Non-pigmented ciliary epithelial cell (primary cell): ENCODE measurements at places on chromosomes 11 and 22.

DNA sequence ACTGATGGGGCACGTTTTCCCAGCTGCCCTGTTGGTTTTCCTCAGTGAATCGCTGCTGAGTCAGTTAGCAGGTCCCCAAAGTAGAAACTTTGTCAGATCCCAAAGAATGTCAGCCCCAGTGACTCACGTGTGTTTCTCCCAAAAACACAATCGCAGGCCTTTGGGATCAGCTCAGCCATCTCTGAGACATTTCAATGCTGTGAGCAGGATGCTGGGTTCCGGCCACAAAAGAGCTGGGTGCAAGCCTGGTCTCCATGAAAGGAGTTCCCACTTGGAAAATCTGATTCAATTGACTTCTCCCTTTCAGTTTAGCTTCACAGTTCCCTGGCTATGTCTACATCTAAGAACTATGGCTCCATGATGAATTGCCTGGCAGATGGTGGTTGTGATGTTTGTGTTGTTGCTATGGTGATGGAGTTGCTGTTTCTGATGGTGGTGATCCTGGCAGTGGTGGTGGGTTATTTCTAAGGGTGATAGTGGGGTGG, 28.0 kb downstream of the MYEOV start:
- peak; percentile 73 for DNase-seq

GRCh38 chr22:39419096-39419495, 19.5 kb downstream of the TAB1 start:
- no peak for DNase-seq

- DNase-seq = no peak
Observed at GRCh38 chr22:46472722-46473016, 64.8 kb downstream of the CELSR1 start.

- DNase-seq = no peak
Observed at GRCh38 chr22:39839204-39839603, 54.4 kb downstream of the ENTHD1 start.

GRCh38 chr11:122692444-122692843, 36.9 kb downstream of the UBASH3B start:
- no peak for DNase-seq

GRCh38 chr11:39917256-39917655, 1542.2 kb downstream of the LRRC4C start:
- DNase-seq = no peak

- DNase-seq = peak; percentile 91
Observed at GRCh38 chr22:45804986-45805325, 133.3 kb downstream of the ATXN10 start.

DNA sequence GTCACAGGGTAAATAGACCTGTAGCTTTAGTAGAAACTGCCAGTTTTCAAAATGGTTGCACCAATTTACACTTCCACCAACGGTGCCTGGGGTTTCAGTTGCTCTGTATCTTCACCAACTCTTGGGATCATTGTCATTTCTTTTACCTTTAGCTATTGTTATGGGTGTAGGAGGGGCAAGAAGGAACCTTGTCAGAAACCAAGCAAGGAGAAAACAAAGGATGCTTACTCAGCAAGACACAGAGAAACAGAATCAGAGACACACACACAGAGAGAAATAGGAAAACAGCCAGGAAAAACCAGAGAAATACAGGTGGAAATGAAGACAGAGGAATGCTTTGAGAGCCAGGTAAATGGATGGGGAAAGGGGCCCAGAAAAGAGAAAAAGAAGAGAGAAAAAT, 367.6 kb downstream of the MIAT start:
- no peak for DNase-seq

GRCh38 chr22:27546157-27546935, 255.2 kb downstream of the MN1 start:
- DNase-seq = no peak

DNA sequence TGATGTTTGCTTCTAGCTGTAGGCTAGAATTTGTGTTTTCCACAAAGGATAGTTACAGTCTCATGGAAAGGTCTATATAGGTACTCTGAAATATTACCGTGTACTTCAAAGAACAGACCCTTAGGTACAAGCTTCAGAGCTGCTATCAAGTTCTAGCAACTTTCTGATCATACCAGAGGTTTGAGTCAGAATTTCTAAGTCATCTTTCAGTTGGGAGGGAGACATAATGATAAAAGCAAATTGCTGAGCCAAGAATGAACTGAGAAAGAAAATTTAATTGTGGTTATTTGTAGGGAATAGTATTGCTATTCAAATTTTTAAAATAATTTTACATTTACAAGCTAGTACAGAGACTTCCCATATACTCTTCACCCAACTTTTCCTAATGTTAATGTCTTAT, 19.9 kb upstream of the ME3 start:
- no peak for DNase-seq

DNA sequence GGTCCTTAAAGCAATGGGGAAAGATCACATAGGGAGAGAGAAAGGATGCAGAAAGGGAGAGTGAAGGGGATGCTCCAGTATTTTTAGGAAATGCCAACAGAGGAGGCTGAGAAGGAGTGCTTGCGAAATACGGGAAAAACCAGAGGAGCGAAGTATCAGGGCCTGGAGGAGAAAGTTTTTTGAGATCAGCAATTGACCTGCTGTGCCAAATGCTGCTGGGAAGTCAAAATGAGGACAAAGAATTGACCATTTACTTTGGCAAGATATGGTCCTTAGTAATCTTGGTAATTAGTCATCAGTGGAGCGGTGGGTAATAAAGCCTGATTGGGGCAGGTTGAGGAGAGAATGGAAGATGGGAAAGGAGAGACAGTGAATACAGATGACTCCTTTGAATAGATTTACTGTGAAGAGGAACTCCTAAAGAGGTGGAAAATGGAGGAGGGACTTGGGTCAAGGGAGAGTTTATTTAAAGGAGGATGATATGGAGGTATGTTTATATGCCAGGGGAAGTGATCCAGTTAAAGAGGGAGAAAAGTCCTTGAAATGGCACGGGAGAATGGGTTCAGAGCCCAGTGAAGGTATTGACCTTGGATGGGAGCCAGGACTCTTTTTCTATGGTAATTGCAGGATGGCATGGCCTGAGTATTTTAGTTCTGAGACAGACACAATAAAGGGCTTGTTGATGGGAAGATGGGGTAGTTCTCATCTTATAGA, 111.5 kb downstream of the PKNOX2 start:
- no peak for DNase-seq

DNA sequence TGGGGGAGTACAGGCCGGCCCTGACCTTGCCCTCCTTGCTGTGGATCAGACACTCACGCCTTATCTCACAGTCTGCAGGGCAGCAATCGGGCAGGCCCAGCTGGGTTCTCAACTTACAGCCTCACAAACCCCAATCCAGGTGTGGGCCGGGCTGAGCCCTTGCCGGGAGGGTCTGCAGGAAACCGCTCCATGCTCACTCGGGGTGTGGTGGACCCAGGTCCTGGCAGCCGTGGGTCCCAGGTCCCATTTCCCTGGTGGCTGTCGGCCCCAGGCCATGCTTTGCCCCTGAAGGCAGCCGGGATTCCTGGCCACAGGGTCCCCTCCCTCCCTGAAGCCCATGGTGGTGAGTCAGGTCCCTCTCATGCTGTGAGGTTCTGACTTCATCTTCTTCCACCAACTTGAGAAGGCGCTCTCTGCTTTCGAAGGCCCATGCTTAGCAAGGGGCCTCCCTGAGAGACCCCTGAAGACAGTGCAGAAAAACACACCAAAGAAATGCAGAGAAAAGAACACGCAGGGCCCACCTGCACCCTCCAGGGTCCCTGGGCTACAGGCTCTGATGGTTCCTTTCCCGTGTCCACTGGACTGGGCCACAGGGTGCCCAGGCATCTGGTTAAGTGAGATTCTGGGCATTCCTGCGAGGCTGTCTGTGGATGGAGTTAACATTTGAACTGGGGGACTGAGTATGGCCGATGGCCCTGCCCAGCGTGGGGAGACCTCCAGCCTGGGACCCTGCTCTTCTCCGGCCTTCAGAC, 588.2 kb downstream of the BRD1 start:
- DNase-seq = no peak

DNA sequence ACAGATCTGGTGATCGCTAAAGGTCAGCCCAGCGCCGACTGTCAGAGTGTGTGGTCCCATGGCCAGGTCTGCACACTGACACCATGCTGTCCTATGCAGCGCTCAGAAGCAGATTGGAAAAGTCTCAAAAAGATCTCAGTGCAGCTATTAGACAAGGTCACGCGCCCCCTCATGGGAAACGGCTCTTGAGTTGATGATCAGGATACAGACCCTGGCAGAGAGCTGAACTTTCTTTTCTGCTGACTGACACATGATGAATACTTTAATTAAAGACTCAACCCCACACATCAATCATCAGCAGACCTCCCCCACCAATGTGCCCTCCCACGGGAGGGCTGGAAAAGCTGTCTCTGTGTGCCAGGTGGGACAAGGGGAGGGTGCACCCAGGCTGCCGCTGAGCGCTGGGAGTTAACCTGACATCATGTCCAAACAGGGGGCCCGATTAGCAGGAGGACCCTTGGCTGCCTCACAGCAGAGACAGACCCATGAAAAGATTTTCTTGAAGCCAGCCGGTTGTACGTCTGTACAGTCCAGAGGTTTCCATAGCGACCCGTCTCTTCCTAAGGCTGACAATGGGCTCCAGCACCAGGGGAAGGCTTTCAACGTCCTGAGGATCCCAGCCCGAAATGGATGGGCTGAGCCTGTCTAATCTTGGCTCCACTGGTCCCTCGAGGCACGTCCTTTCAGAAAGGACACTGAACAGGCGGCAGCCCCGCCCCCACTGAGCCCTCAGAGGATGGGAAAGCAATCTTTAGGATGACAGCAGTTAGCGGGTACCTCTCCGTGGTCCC, 26.9 kb downstream of the RASD2 start:
- no peak for DNase-seq

DNA sequence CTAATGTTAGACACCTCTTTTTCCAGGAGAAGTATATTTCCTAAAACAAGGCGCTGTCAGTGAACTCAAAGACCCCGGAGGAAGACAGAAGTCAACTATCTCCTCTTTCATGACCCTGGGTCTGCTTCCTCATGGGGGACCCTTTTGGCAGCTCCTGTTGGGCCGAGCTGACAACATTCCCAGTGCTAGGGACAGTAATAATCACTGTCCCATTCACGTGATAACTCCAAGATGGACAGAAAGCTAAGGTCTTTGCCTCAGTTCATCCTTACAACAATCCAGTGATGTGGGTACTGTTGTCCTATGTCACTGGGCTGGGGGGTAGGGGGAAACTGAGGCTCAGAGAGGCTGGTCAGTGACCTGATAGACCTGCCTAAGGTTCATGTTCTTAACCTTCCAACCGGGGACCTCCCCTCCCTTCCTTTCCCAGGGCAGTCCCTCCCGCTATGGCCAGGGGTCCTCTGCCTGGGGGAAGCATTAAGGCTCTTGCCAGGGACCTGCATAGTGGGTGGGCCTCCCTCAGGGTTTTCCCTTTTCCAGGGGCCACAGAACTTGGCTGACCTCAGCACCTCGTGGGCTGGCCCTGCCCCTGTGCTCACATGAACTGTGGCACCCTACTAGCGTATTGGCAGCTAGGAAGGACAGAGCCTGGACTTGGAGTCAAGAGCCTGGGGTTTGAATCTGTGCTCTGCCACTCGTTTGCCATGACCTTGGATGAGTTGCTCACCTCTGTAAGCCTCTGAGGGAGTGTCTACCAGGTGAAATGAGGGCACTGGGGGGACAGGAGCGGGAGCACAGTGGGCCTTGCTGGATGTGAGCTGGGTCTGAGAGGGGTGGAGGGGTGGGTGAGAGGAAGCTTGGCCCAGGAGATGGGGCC, 53.6 kb downstream of the LRRC32 start:
- DNase-seq = no peak

- no peak for DNase-seq
Observed at GRCh38 chr22:48705917-48706605, 1121.6 kb downstream of the BRD1 start.

DNA sequence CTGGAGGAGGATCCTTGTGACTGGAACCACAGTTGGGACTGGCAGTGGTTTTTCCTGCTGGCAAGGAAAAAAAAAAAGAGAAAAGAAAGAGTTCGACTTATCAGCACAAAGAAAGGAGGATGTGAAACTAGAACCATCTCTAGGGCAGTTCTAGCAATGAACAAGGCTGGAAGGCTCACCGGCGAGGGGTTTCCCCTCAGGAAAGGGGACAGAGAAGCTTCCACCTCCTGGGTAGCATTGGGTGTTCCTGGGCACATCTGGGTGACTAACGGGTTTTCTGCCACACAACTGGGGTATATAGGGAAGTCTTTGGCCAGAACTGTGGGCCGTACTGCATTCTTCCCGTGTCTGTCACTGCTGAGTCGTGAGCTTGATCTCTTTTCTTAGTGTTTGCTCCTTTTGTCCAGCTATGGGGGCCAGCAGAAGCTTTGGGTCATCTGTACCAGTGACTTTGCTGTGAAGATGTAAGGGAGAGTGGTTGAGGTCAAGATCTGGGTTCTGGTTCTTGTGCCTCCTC, 109.4 kb upstream of the OR4B1 start:
- DNase-seq = no peak

GRCh38 chr11:111514216-111515031, at the start of gene HOATZ:
HOATZ (plus strand) TSS chr11:111514778; CDS start chr11:111514785, 7 bp downstream.
- DNase-seq = no peak

DNA sequence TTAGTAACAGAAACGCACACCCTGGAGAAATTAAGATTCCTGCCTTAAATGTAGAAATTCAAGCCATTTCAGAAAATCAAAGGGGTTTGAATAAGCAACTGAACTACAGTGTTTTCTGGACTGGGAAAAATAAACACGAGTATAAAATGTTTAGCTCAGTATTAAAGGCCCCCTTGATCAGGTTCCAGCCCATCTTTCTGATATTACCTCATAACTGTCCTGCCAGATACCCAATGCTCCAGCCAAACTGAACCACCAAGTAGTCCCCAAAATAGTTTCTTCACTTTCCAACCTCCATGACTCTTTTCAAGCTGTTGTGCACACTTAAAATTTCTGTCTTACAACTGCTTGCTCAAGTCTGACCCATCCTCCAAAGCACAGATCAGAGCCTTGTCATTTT, 54.4 kb downstream of the SERGEF start:
- no peak for DNase-seq

DNA sequence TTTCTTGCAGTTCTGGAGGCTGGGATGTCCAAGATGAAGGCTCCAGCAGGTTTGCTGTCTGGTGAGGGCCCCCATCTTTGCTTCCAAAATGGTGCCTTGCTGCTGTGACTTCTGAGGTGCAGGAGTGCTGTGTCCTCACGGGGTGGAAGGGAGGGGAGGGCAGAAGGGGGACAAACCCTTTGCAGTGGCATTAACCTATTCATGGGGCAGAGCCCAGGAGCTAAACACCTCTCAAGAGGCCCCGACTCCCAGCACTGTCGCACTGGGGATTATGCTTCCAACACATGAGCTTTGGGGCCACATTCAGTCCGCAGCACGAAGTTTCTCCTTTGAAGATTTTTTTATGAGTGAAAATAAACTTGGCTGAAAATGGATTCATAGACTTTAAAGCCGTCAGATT, 25.5 kb upstream of the OSBPL5 start:
- DNase-seq = no peak

- DNase-seq = no peak
Observed at GRCh38 chr11:95991545-95991944, 67.6 kb upstream of the MTMR2 start.
